ENCODE measurements at places on chromosomes 2 and 18.
A peak's percentile ranks its signal among the peaks of the same experiment; 100 is the strongest.

GRCh38 chr2:178059111-178059510 is 13.5 kb downstream of the PDE11A start:
- no peak for DNase-seq

DNA sequence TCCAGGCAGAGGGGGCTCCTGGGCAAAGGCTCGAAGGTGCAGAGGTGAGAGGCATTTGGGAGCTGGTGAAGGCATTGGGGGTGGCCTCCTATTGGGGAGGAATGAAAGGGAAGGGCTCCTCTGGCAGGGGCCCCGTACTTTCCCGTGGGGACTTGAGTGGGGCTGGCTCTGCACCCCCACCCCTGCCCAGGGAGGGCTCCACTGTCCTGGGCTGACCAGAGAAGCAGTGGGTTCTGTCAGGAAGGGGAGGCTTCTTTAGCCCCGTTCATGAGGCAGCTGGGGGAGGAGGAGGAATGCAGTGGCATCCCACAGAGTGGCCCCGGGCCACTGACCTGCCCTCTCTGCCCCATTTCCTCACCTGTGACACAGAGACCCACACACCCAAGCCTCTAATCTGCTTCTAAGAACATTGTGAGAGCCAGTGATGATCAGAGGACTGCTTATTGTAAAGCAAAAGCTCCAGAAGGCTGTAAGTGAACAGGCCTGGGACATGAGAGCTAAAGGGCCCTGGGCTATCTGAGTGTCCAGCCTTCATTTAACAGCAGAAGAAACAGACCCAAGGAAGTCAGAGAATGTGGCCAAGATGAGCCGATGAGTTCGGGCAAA is 38.6 kb upstream of the GPAT2 start:
- DNase-seq = no peak

GRCh38 chr2:133680343-133681049 is 112.2 kb upstream of the NCKAP5 start:
- DNase-seq = no peak

DNA sequence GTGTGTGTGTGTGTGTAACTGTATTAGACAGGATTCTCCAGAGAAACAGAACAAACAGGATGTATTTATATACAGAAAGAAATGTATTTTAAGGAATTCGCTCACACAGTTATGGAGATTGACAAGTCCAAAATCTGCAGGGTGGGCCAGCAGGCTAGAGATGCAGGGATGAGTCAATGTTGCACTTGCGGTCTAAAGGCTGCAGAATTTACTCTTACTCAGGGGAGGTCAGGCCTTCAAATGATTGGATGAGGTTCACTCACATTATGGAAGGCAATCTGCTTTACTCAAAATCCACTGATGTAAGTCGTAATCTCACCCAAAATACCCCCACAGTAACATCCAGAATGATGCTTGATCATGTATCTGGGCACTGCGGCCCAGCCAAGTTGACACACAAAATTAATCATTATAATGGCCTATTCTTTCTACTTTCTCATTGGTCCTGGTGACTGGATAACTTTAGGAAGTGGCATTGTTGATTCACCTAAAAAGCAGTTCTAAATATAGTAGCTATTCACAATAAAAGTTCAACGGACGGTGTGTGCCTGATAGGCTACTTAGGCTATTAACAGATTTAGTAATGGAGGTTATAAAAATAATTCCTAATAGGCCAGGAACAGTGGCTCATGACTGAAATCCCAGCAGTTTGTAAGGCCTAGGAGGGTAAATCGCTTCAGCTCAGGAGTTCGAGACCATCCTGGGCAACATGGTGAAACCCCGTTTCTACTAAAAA is 40.6 kb upstream of the ACYP2 start:
- DNase-seq = no peak

DNA sequence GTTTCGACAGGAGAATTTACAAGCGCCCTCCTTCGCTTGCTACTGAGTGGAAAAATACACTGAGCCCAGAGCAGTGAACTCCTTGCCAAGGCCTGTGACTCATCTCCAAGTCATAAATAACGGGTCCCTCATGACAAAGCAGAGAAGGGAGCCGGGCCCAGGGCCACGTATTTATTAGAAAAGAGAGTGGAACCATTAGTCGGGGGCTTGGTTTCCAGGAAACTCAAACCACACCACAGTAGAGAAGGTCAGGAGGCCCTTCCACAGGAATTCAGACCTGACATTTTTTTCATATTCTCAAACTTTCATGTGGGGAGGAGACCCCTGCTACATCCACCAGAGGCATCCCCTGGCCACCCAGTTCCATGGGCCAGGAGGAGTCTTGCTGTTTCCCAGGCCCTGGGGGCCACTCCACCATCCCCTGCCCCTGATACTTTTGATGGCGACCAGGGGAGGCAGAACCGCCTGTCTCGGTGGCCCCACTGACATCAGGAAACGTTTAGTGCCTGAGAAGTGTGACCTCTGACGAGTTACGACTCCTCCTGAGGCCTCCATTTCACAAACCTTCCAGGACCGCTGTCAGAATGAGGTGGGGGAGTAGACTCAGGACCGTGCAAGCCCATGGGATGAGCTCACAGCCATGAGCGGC is 289.7 kb downstream of the DYSF start:
- DNase-seq = peak; percentile 94

- DNase-seq = no peak
Observed at GRCh38 chr2:121489911-121490583, 40.6 kb upstream of the RNU4ATAC start.

GRCh38 chr2:164287056-164287455 is 334.2 kb downstream of the GRB14 start:
- DNase-seq = no peak
